Stimulated activated CD8-positive, alpha-beta memory T cell treated with anti-CD3 and anti-CD28 coated beads, Interleukin-7, amount 100 ng/mL, for 4 hours (primary cell): ENCODE measurements at places on chromosomes 1 and 21.

DNA sequence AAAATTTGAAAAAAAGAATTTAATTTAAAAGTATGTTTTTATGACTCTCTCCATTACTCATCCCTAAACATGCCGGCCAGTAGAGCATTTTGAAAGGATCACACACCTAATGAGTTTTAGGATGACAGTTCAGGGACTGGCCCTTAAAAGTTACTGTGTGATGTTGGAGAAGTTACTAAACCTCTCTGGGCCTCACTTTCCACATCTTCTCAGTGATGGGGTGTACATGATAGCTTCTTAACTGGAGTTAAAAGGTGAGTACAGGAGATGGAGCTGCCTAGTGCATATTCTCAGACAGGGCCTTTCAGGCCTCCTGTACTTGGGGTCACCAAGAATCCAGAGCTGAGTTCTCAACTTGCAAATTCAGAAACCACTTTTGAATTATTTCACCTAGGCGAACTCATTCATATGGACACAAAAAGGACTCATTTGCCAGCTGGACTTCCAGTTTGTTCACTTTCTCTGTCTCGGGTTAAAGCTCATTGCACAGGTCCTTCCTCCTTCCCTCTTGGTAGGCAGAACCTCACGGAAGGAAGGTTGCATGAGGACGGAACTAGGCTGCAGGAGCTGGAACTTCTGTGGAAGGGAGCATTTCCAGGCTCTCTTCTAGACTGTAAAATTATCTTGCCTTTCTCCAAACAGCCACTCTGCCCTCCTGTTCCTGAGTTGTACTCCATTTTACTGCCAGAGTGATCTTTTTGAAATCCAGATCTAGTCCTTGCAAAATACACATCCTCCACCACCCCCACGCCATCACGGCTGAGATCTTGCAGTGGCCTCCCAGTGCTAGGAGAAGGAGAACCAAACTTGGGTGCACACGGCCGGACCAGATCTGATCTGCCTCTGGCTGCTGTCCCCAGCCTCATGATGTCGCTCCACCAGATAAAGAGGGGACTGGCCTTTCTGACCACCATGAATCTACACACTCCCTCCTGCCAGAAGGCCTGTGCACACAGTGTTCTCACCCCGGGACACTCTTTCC lies 4.3 kb upstream of the SLC30A1 start:
- no peak for DNase-seq

GRCh38 chr21:37228003-37228400 lies 39.1 kb downstream of the VPS26C start:
- DNase-seq, result no peak

DNA sequence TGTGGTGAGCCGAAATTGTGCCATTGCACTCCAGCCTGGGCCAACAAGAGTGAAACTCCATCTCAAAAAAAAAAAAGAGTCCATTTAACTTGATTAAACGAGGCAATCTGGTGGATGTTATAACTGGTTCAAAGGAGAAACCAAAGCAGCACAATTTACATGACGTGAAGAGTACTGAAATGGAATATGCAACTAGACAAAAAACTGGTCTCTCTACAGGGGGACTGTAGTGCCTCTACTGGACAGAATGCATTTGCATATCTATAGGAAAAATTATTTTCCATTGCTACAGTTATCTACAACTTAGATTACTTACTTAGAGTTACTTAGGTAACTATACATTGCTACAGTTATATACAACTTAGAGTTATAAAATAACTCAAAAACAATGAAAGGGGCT lies 2.7 kb upstream of the CAPN2 start:
- no peak for DNase-seq

- no peak for DNase-seq
Observed at GRCh38 chr1:25066731-25067517, 136.8 kb upstream of the RUNX3 start.

DNA sequence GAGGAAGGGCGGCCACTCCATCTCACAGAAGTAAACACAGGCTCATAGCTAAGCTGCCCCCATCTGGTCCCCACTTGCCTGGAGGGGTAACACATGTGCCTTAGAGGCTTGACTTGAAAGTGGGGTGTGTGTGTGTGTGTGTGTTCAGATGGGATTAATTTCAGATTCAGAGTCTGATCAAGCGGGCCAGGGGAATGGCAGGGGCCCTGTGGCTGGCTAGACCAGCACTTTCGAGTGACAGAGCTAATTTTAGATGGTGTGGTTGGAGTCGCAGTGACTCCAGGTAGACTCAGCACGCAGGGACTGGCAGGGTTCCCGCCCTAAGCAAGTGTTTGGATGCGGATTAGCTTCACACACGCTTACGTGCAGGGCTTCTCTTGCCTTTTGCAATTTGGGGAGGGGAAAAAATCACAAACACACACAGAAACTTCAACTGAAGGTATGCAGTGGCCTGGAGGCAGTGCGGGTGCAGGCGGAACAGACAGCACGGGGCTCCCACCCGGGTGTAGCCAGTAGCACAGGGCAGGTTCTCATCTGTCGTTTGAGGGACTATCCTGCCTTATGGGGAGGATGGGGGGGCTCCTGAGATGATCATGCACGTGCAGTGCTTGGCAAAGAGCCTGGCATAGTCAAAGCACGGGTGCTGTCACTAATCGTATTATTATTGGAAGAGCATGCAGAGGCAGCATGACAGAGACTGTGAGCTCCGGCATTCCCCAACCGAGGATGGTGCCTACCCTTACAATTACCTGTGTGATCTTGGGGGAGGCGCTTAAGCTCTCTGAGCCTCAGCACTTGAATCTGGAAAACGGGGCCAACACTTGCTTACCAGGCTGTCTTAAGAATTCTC lies 1.3 kb downstream of the EDN2 start:
- no peak for DNase-seq

GRCh38 chr1:235907187-235907896 lies 40.6 kb upstream of the LYST start:
- no peak for DNase-seq

DNA sequence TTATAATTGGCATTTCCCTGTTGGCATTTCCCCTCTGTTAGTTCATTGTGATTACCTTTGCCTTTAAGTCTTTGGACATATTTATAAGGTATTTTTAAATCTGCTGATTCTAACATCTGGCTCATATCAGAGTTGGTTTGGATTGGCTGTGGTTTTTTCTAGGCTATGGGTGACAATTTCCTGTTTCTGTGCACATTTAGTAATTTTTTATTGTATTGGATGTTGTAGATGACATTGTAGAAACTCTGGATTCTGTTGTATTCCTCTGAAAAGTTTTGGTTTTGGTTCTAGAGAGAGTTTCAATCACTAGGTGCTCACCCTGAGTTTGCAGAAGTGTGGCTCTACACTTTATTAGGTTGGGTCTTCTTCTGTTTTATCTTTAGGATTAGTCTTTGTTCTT lies 110.1 kb upstream of the ARHGEF16 start:
- DNase-seq, result no peak
